GM12892 (cell line): ENCODE measurements at places on chromosomes 2 and 18.

DNA sequence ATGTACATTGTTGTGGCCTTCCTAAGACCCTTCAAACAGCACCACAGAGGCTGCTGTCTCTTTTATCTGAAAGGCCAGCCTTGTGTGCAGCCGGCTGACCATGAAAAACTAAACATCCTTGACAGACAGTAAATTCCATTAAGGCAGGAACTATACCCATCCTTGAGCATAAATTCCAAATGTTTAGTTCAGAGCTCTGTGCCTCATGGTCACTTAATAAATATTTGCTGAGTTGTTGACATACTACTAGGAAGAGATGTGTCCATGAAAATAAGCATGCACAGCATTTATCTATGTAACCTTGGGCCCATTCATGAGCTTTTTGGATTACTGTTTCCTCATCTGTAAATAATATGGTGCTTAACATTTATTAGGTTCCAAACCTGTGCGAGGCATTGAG, 424.8 kb downstream of the HRH4 start:
- no peak for DNase-seq

DNA sequence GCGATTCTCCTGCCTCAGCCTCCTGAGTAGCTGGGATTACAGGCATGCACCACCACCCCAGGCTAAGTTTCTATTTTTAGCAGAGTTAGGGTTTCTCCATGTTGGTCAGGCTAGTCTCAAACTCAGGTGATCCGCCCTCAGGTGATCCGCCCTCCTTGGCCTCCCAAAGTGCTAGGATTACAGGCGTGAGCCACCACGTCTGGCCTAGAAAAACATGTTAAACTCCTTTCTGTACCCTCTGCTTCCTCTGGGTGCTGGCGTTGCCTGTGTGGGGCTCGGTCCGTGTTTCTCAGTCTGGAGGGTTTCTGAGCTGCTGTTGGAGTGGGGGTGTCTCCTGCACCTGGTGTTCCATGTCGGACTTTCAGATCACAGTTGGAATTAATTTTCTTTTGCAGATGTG, 17.9 kb downstream of the LDLRAD4 start:
- DNase-seq = no peak

GRCh38 chr2:60465736-60466135, 87.7 kb downstream of the BCL11A start:
- no peak for DNase-seq

GRCh38 chr2:58427572-58428095, 186.5 kb upstream of the FANCL start:
- DNase-seq = no peak

- DNase-seq = no peak
Measured at GRCh38 chr2:137659616-137660015, 304.7 kb upstream of the HNMT start.

DNA sequence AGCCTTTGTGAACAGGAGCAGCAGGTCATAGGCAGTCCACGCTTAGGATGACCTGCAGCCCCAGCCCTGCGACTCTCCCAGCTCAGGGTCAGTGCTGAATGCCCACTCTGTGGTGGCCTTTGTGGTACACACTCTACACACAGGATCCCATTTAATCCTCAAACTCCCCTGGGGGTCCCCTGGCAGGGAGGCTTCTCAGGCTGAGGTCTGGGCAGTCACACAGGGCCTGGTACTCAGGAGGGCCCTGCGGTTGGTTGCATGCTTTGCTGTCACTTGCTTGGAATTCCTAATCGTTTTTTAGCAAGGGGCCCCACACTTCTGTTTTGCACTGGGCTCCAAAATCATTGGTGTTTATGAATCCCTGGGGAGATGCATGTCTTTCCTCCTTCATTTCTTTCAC, 113.0 kb downstream of the EML6 start:
- DNase-seq = no peak
